Activated T-cell treated with anti-CD3 and anti-CD28 coated beads for 24 hours (primary cell): ENCODE measurements at places on chromosomes 12 and 14.

GRCh38 chr12:111699-112493, 45.3 kb downstream of the IQSEC3 start:
- DNase-seq = no peak

GRCh38 chr14:77822307-77822706, 22.4 kb downstream of the ADCK1 start:
- no peak for DNase-seq

- no peak for DNase-seq
Measured at GRCh38 chr14:38755036-38755435, 348.0 kb downstream of the SEC23A start.

DNA sequence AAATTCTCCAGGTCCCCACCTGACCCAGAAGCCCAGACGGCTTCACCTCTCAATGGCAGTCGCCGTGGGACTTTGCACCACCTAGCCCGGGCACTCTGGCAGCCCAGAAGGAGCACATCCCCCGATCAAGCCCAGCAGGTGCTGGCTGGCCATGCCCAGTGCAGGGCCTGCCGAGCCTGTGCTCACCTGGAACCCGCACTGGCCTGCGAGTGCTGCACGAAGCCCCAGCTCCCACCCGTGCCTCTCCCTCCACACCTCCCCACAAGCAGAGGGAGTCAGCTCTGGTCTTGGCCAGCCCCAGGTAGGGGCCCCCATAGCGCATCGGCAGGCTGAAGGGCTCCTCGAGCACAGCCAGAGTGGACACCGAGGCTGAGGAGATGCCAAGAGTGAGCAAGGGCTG, 144.5 kb downstream of the NUBPL start:
- no peak for DNase-seq

DNA sequence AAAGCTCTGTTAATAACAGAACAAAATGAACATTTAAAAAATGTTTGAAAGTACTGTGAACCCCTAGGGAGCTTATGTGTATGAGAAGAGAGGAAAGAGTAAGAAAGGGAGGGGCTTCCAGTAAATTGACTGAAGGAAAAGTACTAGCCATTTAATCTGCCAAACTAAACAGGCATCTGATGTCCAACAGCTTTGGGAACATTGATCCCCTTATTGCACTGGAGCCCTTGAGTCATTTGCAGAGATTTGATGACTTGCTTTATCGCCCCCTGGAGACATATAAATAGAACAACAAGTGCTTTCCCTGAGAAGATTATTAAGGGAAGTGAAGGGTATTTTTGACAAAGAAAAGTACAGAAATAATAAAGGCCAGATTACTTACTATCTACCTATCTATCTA, 319.3 kb upstream of the NOVA1 start:
- no peak for DNase-seq

GRCh38 chr12:12770262-12770661, 15.2 kb upstream of the APOLD1 start:
- DNase-seq = no peak

DNA sequence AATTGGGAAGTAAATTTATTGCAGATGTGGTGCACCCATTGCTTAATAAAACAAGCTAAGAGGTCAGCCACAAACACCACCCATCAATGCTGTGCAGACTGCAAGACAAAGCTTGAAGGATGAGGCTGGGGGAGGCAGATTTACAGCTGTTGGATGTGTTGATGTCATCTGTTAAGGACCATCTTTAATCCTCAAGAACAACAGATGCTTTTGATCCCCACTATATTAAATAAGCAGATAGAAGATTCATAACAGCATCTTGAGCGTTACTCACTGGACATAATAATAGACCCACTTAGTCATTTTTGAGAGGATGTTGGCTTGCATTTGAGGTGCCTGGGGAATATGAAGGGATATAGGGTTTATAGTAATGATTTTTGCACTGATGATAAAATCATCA, 58.8 kb downstream of the GPR68 start:
- no peak for DNase-seq

GRCh38 chr12:27209257-27209910, 34.7 kb upstream of the STK38L start:
- DNase-seq = no peak

- no peak for DNase-seq
Measured at GRCh38 chr14:63717702-63718101, 10.2 kb downstream of the SGPP1 start.

DNA sequence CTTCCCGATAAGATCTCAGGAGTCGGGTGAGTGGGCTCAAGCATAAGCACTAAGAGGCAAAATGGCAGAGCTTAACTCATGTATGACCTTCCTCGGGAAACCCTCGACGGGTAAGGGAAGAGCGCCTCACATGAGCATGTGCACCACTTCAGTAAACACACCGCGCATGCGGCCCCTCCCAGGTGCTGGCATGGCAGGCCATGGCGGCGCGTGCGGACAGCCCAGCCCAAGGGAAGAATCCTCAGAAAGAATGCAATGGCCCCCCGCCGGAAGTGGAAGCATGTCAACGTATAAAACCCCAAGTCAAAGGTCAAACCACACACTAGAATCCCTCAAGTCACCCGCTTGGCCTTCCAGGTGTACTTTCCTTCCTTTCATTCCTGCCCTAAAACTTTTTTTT, 6.6 kb upstream of the TNFAIP2 start:
- DNase-seq = no peak

DNA sequence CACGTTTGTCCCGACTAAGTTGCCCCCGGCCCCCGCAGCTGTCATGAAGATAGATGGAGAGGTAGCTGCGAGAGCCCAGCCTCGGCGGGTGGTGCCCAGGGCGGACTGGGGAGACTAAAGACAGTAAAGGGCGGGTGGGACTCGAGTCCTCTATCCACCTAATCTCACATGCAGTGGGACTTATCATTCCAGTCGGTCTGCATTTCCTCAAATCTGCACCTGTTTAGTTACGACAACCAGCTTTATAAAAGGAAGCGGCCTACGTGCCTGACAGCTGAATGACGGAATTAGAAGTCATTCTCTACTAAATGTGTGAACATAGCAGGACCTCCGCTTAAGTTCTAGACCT, 109.8 kb upstream of the EGLN3 start:
- DNase-seq = no peak

DNA sequence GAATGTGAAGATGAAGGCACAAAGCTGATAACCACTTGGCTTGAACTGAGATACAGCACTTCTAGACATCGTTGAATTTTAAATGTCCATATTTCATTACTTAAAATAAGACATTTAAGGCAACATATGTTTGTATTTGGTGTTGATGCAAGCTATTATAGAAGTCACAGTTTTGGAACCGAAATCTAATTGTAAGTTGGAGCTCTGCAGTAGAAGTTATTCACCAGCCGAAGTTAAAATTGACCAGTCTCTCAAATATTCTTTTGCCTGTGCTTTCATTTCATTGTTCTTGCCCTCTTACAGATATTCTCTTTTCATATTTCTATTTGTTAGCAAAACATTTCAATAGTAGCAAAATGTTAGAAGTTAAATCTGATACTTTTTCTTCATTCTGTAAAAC, 332.7 kb downstream of the PDZRN4 start:
- no peak for DNase-seq

DNA sequence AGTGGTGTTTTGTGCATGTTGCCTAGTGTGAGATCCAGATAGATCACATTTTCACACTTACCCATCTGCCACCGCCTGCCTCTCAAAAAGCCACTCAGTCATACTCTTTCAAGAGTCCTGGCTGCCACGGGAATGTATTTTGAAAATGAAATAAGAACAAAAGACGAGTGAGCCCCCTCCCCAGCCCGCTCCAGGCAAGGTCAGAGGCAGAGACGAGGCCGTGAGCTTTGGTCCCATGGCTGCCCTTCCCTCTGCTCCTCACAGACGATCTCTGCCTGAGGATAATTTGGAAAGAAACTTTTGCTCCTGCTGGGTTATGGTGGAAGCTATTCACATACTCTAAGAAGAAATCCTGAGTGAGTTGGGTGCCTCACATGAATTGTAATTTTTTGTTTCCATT, 924.3 kb downstream of the BCL11B start:
- DNase-seq = no peak

GRCh38 chr14:33693237-33693636, 257.6 kb downstream of the EGLN3 start:
- DNase-seq = no peak
